Uterine smooth muscle cell (primary cell): ENCODE measurements at places on chromosomes 11 and 22. TPM values are rescaled to one million over a fixed set of nuclear protein-coding genes. Genes with fewer than 3 reads are reported as not detected.

Gene PYGM
- total RNA-seq, result 0.33 and 0.87 TPM in 2 replicates

Gene RASL10A
- total RNA-seq, result not detected in 2 replicates

Gene TRIM49
- not detected in 2 replicates for total RNA-seq

Gene TMEM191B
- 0.12 and 3.2 TPM in 2 replicates for total RNA-seq

Gene MUC5AC
- total RNA-seq, result under 0.01 TPM in 1 of 2 replicates, not detected in the other

Gene TTC12
- total RNA-seq, result 17.2 and 23.2 TPM in 2 replicates

Gene KDELR3
- 78.1 and 98.8 TPM in 2 replicates for total RNA-seq

Gene OR5T1
- total RNA-seq, result not detected in 2 replicates

Gene TPBGL
- total RNA-seq, result 0.11 TPM in 1 of 2 replicates, not detected in the other

Gene MAPK8IP1
- total RNA-seq, result 10.1 and 12.3 TPM in 2 replicates

Gene MS4A6E
- not detected in 2 replicates for total RNA-seq

Gene VPS11
- 30.1 and 31.1 TPM in 2 replicates for total RNA-seq

Gene CNGA4
- total RNA-seq, result under 0.01 TPM in 1 of 2 replicates, not detected in the other

Gene LRRC74B
- under 0.01 TPM in 1 of 2 replicates, not detected in the other for total RNA-seq

Gene MOV10L1
- total RNA-seq, result 1.7 and 5.1 TPM in 2 replicates

Gene DRD2
- total RNA-seq, result not detected in 2 replicates

Gene OR2AG1
- not detected in 2 replicates for total RNA-seq

Gene TRPC6
- total RNA-seq, result 1.00 and 1.3 TPM in 2 replicates

Gene C1QTNF5
- total RNA-seq, result 3.5 and 15.2 TPM in 2 replicates

Gene TOP3B
- 20.0 and 29.3 TPM in 2 replicates for total RNA-seq

Gene CCDC15
- 2.4 and 6.4 TPM in 2 replicates for total RNA-seq

Gene GDPD4
- not detected in 2 replicates for total RNA-seq

Gene SLC17A6
- not detected in 2 replicates for total RNA-seq

Gene HEPN1
- not detected in 2 replicates for total RNA-seq

Gene PATE1
- not detected in 2 replicates for total RNA-seq

Gene CCDC88B
- 1.9 and 2.0 TPM in 2 replicates for total RNA-seq
